Fibroblast of villous mesenchyme (primary cell): ENCODE measurements at places on chromosomes 6 and 20.

DNA sequence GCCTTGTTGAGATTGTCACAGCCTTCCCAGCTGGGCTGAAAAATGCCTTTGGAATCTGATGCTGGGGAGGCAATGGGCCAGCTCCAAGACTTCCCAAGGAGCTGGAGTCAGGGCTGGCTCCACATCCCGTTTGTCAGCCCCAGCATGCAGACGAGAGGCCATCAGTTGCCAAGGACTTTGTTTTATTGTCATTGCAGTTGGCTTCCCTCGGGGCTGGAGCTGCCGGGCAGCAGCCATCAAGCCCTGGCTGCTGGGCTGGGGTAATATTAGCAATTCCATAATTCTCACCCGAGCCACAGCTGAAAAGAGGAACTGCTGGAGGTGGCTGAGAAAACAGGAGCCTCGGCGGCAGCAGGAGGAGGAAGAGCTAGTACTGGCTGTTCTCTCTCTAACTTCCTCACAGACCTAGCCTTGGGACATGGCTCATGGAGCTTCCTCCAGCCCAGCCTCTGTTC is 182.5 kb downstream of the CDC5L start:
- no peak for DNase-seq

- DNase-seq, result no peak
Observed at GRCh38 chr6:31614684-31615578, at the start of gene AIF1. TSS of gene AIF1 (plus strand) at chr6:31615234. CDS start at chr6:31615330, 96 bp downstream.

- no peak for DNase-seq
Observed at GRCh38 chr6:138977646-138978167, 10.3 kb downstream of the REPS1 start.

DNA sequence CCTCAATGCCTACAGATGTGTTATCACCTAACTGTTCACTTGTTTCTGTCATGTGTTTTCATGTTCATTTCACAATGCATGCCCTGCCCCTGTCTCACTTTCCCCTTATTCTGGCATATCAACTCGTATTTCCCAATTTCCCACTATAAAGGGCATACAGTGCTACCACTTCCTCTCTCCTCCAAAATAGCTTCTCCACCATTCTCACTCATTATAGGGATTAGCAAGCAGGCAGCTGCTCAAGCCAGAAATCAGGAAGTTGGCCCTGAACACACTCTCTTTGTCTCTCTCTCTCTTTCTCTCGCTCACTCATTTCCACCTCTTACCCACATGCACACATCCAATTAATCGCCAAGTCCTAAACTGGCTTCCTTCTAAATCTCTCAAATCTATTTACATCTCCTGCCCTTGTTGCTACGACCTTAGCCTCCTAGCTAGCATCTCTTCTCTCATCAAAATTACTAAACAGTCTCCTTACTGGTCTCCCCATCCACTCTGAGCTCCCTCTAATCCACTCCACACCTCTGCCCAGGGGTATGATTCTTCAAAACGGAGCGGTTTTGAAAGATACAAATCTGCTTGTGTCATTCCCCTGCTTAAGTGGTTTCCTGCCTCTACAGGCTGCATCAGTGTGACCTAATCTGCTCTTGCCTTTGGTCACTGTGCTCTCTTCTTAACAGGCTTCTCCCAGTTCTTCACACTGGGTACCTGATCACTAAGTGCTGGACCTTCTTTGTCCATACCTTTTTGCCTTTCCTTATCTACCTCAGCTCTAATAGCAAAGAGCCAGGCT is 196.2 kb downstream of the BTBD9 start:
- peak; percentile 33 for DNase-seq

DNA sequence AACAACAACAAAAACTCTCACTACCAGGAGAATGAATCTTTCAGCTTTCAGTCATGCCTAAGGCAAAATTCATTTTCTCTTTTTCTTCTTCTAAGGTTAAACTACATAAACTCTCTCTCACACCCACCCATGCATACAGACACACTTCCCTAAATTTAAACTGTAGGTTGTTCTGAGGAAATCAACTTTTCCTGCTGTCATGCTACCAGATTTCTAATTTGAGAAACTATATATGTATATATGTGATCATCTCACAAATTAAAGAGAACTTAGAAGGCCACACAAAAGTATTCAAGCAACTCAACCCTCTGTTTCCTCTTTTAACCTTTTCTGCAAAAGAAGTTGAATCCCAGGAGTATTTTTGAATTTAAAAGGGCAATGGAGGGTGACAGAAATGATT is 532.5 kb downstream of the KIF16B start:
- no peak for DNase-seq

GRCh38 chr6:108937170-108937569 is 88.9 kb downstream of the ARMC2 start:
- DNase-seq, result no peak

- DNase-seq, result no peak
Observed at GRCh38 chr6:137970368-137970767, 103.3 kb downstream of the TNFAIP3 start.

GRCh38 chr20:36957875-36958667 is 6.6 kb upstream of the SAMHD1 start:
- DNase-seq, result no peak

DNA sequence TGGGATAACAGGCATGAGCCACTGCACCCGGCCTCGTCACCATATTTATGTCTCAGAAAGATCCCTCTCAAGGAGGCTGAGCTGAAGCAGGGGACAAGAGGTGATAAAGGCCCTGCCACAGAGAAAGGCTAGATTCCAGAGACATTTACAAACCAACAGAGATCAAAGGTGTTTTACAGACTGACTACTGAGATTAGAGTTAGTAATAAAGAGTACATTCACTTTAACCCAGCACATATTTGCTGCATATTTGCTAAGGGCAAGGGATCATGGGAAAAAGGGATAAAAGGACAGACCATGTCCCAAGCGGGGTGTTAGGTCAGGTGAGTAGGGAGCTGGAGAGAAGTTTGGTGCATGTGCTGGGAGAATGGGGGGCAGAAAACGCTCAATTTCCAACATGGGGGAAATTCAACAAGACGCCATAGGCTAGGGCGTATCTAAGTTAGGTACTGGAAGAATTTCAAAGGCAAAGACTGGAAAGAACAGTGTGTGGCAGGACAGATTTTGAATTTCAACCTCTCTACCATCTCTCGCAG is 43.8 kb upstream of the SEC63 start:
- DNase-seq, result no peak

GRCh38 chr6:104600639-104600931 is 259.1 kb downstream of the HACE1 start:
- DNase-seq, result no peak
